ENCODE measurements at places on chromosomes 6 and 20. TPM values are rescaled to one million over a fixed set of nuclear protein-coding genes. Genes with fewer than 3 reads are reported as not detected.

KCNS1 gene
- 0.12 TPM for total RNA-seq

DNA sequence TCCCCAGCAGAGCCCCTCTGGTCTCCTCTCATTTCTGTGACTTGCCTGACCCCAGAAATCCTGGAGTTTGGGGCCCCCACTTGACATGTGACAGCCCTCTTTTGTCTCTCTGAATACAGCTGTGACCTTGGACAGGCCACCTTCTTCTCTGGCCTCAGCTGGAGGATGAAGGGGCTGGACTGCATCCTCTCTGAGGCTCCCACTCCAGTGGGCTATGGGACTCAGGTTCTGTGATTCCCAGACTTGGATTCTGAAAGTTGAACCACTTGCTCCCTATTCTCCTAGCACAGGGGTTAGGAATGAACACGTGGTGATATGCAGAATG lies 9.1 kb downstream of the BPIFB3 start:
- DNase-seq, result no peak

GRCh38 chr6:142013287-142013686 lies 119.4 kb upstream of the GJE1 start:
- DNase-seq, result peak; percentile 55

DNA sequence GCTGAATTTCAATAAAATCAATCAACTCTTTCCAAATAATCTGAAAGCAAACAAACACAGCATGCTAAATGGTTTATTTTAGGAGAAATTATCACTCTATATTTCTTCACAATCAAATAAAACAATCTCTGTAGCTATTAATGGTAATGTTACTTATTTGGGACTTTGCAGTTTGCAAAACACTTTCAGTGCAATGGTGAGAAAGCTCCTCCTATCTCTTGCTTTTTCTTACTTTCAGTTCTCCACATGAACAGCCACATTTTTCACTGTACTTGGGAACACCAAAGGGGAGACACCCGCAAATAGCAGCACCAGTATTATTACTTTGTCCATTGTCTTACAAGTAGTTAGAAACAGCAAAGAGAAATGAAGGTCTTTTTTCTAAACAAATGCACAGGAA lies 92.4 kb downstream of the DST start:
- DNase-seq, result no peak
